ENCODE measurements at places on chromosomes 13 and 19.

GRCh38 chr19:41233748-41234240 lies 14.8 kb downstream of the AXL start:
- DNase-seq = no peak

DNA sequence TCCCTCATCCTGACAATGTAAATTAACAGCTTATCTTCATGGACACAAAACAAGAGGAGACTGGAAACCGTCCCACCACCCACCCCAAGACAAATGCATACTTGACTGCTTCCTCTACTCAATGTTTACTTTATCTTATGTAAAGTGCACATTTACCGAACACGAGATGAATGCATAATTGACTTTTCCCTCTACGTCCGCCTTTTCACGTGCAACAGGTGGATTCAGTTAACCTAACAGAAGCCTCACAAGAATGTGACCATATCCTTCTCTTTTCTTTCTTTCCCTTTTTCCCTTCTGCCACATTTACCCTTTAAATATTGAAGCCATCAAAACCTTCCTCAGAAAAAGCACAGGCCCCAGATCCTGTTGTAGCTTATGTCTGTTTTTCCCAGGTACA lies 468.0 kb downstream of the UQCRFS1 start:
- DNase-seq = no peak

GRCh38 chr13:80245162-80245733 lies 95.7 kb downstream of the SPRY2 start:
- DNase-seq = no peak

DNA sequence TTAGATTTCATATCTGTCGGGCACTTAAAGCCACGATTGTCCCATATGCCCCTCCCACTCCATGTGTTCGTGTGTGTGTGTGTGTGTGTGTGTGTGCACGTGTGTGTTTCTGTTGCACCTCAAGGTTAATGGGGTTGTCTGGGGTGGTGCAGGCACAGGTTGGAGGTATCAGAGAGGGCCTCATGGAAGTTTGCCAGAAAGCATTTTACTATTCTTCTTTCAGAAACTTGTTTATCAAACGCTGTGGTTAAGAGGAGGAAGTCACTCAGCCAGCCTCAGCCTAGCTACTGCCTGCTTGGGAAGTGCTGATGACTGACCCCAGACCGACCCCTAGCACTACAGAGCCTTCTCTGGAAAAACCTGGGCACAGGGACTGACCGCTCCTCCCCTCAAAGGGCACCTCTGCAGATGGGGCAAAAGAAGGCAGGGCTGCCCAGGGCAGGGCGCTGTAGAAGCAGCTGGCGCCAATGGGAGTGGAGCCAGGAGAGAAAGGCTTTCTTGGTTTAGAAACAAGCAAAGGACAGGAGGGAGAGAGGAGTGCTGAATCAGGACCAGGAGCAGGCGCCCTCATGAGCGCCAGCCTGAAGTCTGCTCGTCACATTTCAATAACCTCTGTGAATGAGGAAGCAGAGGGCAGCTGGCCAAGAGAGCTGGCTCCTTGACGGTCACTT lies 3.9 kb downstream of the SIAH3 start:
- peak; percentile 16 for DNase-seq

GRCh38 chr19:42568006-42568405 lies 26.7 kb downstream of the CEACAM8 start:
- DNase-seq = no peak

DNA sequence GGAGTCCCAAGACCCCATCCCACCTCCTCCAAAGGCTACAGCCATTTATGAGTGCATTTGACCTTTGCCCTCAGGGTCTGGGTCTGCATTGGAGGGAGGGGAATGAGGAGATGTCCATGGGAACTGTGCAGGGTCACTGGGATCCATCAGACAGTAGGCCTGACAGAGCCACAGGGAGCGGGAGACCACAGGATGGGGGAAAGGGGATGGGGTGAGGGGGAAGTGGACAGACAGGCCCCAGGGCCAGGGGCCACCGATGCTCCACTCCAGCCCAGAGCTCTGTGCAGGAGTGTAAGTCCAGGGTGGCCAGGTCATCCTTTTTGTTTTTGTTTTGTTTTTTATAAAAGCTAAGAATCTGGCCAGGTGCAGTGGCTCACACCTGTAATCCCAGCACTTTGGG lies 82.5 kb downstream of the CHST8 start:
- DNase-seq = no peak

DNA sequence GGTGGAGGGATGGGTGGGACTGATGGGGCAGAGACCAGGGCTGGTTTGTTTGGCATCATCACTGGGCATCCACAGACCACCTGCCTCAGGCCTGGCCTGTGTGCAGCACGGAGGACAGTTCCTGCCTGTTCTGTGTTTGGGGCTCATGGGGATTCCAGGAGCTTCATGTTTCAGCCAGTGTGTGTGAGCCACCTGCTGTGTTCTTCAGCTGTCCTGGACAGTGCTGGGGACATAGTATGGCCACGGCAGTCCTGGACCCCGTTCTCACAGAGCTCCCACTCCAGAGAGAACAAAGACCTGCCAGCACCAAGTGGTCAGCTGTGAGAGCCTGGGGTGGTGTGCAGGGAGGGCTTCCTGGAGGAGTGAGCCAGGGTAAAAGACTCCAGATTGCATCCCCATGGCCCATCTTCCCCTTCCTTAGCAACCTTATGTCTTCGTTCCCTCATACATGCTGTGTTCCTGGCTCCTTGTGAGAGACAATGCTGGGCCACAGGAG lies 2.0 kb upstream of the CCDC97 start:
- no peak for DNase-seq

DNA sequence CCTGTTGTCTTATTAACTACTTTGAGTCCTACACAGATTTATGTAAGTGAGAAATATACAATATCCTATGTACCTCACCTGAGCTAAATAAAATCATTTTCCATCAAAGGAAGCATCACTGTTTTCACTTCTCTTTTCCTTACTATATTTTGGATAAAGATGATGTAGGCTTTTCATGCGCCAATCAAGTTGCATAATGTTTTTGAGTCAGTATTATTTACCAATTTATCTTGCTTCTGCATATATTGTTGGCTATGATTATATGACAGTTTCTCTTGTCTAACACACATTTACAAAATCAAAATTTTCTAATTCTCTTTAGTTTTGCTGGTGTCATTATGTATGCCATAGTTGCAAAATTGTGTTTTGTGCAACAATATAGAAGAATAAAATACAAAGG lies 67.9 kb upstream of the FRY start:
- no peak for DNase-seq

DNA sequence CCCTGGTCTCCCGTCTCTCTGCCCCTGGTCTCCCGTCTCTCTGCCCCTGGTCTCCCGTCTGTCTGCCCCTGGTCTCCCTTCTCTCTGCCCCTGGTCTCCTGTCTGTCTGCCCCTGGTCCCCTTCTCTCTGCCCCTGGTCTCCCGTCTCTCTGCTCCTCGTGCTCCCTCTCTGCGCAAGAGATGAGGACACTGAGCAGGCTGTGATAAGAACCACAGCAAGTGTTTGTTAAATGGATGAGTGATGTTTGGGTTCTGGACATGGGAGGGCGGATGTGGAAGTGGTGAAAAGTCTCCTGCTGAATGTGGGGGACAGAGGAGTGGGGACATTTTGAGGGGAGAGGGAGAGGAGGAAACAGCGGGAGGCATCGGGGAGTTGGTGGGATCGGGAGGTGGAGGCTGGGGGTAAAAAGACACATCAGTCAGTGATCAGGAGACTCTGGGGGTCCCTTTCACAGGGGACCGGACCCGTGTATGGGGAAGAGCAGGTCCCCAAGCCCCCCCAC lies 8.0 kb downstream of the NPAS1 start:
- DNase-seq = no peak

DNA sequence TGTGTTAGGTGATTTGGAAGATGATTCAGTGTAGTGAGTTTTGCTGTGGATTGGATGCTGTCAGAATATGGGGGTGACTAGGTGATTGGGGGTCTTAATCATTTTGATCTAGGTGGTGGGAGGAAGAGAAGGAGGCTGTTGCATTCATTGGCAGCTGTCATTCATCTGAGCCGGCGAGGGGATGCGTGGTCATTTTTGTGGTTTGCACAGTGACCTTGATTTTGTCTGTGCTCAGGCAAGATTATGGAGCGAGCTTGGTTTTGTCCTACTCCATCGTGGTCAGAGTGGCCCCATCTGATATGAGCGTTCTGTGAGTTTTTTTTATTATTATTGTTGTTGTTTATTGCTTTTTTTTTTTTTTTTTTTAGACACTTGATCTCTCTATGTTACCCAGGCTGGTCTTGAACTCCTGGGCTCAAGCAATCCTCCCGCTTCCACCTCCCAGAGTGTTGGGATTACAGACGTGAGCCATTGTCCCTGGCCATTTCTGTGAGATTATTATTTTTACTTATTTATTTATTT lies 42.0 kb downstream of the SPTBN4 start:
- no peak for DNase-seq

- DNase-seq = no peak
These were observed 158.7 kb downstream of the IRS2 start for GRCh38 chr13:109627649-109628048.

DNA sequence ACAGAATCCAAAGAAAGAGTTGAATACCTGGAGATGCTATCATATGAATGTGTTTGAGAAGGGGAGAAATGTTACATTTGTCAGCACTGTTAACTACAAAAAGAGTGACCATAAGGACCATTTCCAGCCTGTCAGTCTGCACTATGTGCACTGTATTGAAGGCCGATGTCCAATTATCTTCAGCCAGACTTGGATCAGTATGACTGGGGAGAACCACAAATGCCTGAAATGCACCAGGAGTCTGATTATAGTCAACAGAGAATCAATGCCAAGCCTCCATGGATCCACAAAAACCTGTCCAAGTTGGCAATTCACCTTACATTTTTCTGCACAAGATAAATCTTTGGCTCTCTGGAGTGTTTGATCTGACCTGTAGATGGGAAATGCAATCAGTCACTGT lies 697.5 kb upstream of the SGCG start:
- DNase-seq = no peak

GRCh38 chr13:95289020-95289444 lies 12.2 kb downstream of the ABCC4 start:
- no peak for DNase-seq

- no peak for DNase-seq
These were observed 47.2 kb upstream of the EPHX3 start for GRCh38 chr19:15279326-15279904.

- no peak for DNase-seq
These were observed 18.1 kb upstream of the ARL11 start for GRCh38 chr13:49610176-49610575.

- DNase-seq = no peak
These were observed 11.9 kb downstream of the ABCA7 start for GRCh38 chr19:1051791-1052190.

- no peak for DNase-seq
These were observed 3.4 kb downstream of the EFNA2 start for GRCh38 chr19:1288833-1289685.

- no peak for DNase-seq
These were observed 3.9 kb downstream of the CIC start for GRCh38 chr19:42272989-42273406.

DNA sequence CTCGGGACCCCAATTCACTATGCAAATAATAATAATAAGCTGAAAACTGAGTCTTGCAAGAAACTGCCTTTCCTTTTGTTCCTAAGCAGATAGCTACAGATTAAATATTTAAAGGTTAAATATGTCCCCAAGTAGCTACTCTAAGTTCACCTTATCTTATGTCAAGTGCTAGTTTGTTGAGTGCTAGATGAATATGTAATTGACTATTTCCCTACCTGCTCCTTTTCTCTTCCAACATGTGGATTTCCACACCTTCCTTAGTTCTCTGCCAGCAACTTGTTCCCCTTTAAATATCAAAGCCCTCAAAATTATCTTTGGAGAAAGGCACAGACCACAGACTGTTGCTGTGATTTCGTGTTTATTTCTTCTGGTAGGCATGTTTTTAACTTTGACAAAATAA lies 709.2 kb upstream of the SLITRK1 start:
- no peak for DNase-seq

- no peak for DNase-seq
These were observed 320.1 kb downstream of the MTUS2 start for GRCh38 chr13:29140277-29140676.

DNA sequence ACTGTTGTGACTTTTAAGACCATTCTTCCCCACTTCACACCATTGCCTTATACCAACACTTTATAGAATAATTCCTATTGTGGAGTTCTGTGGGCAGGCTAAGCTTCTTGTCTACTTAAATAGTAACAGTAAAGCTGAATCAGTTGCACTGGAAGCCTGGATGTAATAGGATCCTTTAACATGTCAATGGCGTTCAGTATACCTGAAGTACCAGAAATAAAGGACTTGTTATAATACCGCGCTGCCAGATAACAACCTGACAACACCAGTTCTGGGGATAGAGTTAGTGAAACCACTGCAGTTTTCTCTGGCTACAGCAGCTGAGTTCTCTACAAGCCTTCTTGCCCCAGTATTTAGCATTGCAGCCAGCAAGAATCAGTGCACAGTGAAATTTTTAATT lies 52.0 kb upstream of the TNFRSF19 start:
- no peak for DNase-seq

- no peak for DNase-seq
These were observed 2.6 kb downstream of the GPR42 start for GRCh38 chr19:35373492-35373891.

DNA sequence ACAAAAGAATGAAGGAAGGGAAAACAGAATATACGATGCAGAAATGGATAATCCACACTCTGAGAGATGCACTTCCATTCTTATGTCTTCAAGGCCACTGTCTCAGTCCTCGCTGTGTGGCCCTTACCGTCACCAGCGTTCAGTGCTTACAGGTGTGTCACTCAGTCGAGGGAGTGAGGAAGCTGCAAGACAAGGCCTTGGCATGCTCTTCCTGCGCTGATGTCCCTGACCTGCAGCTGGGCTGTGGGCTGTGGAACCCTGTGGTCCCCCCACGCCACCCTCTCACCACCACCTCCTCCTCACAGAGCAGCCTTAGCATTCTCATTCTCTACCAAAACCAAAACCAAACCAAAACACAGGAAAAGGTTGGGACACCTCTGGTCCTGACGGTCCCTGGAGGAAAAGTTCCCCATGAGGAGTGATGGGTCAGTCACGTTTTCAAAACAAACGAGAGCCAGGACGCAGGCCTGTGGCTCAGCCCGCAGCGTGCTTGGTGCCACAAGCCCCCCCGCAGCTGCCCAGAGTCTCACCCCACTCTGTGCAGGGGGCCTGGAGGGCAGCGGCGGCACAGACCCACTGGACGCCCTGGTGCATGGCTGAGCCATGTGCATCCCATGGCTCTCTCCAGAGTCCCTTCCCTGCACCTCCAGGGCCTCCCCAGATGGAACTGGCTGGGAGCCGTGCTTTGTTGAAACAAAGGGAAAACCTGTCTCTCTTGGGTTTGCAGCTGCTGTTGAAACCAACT lies 48.2 kb upstream of the GPR183 start:
- no peak for DNase-seq

DNA sequence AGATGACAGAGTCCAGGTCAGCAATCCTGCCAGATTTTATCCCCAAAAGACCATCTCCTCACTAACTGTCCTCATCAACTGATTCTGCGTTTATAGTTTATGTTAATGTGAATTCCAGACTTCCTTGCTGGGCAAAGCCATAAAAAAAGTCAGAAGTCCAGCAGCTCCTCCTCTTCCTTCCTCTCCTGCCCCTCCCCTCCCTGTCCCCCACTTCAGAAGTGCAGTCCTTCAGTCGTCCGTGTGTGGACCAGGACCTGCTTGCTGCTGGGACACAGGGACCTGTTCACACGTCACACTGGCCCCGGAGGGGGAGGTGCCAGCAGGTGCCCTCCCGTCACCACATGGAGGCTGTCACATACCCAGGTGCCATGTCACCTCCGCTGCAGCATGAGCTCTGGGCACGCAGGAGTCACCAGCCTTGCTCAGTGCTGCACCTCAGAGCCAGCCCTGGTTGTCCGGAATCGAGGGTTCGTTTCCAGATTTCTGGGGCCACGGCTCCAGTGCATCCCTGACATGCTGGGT lies 4.0 kb upstream of the MCF2L start:
- DNase-seq = no peak

GRCh38 chr13:42895776-42896175 lies 96.3 kb downstream of the EPSTI1 start:
- no peak for DNase-seq

All from stimulated activated naive CD4-positive, alpha-beta T cell (primary cell).